Fibroblast of pulmonary artery (primary cell): ENCODE measurements at places on chromosomes 16 and 17.

DNA sequence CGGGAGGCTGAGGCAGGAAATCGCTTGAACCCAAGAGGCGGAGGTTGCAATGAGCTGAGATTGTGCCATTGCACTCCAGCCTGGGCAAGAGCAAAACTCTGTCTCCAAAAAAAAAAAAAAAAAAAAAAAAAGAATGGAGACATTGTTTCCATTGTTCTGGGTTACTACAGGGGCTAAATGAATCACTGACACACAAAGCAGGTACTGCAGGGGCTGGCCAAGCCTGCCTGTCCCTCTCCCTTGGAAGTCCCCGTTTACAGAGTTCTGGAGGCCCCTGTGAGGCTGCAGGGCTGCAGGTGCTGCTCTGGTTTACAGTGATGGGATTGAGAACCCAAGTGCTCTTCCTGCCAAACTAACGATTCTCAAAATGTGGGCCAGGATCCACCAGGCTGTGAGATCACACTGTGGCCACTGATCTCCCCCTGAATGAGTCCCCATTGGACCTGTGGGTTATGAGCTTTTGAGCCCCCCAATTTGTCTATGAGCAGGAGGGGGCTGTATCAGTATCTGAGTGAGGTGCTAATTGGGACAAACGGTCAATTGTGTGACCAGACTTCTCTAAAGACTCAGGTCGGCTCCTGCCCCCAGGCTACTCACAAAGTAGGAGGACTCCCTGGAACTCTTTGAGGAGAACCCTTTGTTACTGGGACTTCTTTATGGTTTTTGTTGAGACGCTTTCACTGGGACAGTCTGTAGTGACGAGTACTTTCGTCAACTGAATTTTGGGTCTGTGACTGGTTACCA lies 39.0 kb downstream of the DNAH17 start:
- DNase-seq: peak; percentile 28

- peak; percentile 58 for DNase-seq
These were observed 136.6 kb downstream of the COPRS start for GRCh38 chr17:31722251-31723056.

GRCh38 chr16:54150861-54151260 lies 135.7 kb downstream of the IRX3 start:
- DNase-seq: no peak

- DNase-seq: no peak
These were observed 9.4 kb upstream of the PRPSAP2 start for GRCh38 chr17:18848501-18848900.

- peak; percentile 21 for DNase-seq
These were observed 1.7 kb downstream of the GPRC5C start for GRCh38 chr17:74433421-74434121.

GRCh38 chr16:65744401-65744800 lies 622.1 kb upstream of the CDH5 start:
- DNase-seq: no peak

GRCh38 chr16:57786632-57787518 lies 15.4 kb downstream of the KIFC3 start:
- DNase-seq: no peak

DNA sequence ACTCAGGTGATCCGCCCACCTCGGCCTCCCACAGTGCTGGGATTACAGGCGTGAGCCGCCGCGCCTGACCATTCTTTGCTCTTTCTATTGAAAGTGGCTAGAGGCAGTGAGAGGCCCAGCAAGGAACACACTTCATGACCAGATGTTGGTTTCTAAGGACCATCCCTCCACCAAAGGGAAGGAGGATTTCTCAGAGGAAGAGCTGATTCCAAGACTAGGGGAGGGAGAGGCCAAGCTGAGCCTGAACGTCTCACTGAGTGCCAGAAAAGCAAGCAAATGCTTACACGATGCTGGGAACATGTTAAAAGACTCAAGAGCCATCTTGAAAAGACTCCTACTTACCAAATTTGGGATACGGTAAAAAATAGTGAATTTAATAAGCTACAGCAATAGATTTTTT lies 79.2 kb downstream of the MRM3 start:
- DNase-seq: no peak
